NCI-H774 (cell line): ENCODE measurements at places on chromosomes 4 and X.

- no peak for DNase-seq
Observed at GRCh38 chrX:3712051-3712869, 1.2 kb downstream of the PRKX start.

- DNase-seq, result no peak
Observed at GRCh38 chrX:24149351-24150050, at the start of gene ZFX. Gene ZFX, plus strand, starts transcription at chrX:24149729. Its CDS starts 23,014 bp downstream, at chrX:24172743.

DNA sequence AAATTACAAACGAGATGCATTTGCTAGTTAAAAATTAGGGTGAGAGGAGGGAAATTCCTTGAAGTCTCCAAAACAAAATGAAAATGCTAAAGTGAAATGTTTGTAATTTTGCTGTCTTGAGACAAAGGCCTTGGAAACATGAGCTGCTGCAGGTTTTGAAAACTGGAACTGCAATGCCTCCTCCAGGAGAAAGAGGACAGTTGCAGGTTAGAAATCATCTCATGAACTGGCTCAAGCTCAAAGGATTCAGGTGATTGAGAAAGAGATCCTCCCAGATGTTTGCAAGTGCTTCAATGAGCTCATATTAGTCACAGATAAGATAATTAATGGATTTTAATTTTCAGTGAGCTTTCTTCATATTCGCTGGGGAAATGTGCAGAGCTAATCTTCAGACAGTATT lies 32.4 kb downstream of the SMPX start:
- no peak for DNase-seq

GRCh38 chr4:98657531-98658286 lies 702 bp downstream of the TSPAN5 start:
- DNase-seq, result no peak

DNA sequence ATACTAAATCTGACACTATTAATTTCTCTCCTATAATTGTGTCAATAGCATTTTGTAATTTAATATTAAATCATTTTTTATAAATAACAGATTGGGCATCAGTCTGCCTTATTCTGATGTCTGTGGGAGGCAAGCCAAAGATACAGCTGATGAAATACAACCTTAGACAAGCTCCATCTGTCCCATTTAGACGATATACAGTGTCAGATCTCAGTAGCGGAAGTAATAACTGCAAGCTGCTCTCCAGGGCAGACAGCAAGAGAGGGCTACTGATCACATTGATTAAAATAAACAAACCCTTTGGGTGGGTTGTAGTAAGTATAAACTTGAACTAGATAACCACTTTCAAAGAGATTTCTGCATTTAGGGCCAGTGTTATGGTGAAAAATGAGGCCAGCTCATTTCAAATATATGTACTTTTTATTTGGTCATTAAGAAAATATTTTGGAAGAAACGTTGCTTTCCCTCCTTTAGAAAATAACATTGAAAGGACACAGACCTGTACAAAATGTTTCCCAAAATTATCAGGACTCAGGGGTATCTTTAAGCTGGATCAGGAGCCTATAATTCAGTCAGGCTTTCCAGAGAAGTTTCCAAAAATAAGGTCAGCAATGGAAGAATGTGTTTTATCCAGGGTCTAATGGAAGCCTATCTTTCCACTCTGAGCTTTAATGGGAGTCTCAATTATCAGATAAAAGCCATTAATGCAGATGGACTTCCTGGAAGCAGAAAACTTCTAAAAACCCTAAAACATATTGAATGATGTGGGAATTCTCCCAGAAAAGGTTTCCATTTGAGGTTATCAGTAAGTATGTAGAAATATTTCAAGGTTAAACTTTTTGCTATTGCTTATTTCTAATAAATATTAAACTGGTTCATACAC lies 1028.8 kb upstream of the IGFBP7 start:
- no peak for DNase-seq

- DNase-seq, result no peak
Observed at GRCh38 chr4:83266689-83267088, 17.9 kb downstream of the COQ2 start.

DNA sequence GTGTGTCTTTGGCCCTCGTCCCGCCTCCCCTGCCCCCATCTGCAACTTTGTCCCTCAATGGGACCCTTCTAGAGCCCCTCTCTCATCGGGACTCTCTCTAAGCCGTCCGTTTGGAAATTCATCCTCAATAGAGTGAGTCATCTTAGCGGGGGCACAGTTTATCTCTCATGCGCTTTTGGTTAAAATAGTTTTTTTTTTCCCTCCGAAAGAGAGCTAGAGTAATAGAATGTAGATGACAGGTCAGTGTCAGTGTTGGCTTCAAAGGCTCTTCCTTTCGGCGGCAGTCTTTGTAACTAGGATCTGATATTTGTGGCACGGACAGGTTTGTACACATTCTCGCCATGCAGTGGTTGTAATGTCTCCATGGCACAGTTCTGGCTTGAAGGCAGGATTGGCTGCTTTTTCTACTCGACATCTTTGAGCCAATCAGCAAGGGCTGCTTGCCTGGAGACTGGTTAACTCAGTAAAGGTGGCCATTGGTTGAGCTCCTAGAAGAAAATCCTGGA lies 989 bp downstream of the N4BP2 start:
- DNase-seq, result peak; percentile 91

DNA sequence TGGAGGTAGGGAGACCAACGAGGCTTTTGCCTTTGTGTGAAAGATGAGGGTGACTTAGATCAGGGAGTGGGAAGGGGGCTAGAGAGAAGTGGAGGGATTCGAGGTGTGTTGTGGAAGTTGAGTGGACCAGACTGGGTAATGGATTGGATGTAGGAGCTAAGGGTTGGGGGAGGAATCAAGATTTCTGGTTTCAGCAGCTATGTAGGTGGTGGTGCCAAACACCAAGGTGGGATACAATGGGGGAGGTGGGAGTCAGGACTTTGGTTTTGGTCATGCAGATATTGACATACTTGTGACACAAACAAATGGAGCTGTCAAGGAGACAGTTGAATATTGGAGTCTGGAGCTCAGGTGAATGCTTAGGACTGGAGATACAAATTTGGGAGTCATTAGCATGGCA lies 71.0 kb downstream of the TSC22D3 start:
- no peak for DNase-seq

DNA sequence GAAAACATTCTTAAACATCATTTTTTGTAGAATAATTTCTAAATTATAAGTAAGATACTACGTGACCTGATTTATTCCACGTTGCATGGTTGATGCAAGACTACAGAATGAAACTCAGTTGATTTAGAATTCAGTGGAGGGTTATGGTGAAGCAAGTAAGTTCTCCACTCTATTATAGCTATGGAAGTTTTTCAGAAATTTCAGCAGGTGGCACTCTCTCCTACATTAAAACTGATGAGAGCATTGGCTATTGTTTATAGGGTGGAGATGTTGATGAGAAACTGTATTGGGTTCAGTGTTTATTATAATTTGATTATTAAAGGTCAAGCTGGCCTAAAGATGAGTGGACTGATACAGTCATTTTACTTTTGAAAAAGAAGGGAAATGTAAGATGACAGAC lies 88.0 kb downstream of the FNIP2 start:
- no peak for DNase-seq

DNA sequence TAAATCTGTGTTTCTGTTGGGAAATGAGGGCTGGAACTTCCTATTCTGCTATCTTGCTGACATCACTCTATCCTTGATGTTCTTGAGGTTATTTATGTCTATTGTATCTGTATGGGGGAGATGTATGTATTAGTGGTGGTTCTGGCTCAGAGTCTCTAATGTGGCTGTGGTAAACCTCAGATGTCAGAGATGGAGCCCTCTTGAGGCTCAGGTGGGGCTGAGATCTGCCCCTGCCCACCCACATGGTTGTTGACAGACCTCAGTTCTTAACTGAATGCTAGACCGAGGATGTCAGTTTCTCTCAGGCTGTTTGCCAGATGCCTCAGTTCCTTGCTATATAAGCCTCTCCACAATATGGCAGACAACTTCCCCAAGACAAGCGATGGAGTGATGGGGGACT lies 3.3 kb upstream of the CPE start:
- DNase-seq, result no peak

GRCh38 chrX:6729626-6730025 lies 194.7 kb upstream of the VCX3A start:
- DNase-seq, result no peak

- DNase-seq, result no peak
Observed at GRCh38 chrX:25108481-25108880, 92.7 kb upstream of the ARX start.

- peak; percentile 0 for DNase-seq
Observed at GRCh38 chr4:97987019-97987648, 156.1 kb downstream of the STPG2 start.

GRCh38 chr4:95256108-95256835 lies 292.5 kb downstream of the UNC5C start:
- no peak for DNase-seq

GRCh38 chr4:168791376-168791775 lies 218.7 kb downstream of the CBR4 start:
- DNase-seq, result no peak

GRCh38 chr4:152676052-152676854 lies 3.5 kb downstream of the TMEM154 start:
- DNase-seq, result no peak

DNA sequence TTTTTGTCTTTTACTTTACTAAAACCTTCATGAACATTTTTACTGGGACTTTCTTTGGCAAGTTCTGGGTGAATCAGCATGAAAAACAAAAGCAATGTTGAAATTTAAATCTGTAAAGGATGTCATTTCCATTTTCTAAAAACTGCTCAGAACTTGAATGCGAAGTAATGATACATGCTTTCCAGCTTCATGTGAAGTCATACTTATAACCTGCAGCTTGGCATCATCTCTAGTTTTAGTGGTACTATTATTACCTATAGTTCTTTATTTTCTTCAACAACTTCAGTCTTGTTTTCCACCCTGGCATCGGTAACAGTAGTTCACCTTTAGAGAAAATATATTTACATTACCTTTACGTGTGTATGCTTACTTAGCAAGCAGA lies 421.4 kb upstream of the DIPK2B start:
- no peak for DNase-seq

GRCh38 chrX:110055616-110056015 lies 52.7 kb downstream of the TMEM164 start:
- DNase-seq, result no peak

DNA sequence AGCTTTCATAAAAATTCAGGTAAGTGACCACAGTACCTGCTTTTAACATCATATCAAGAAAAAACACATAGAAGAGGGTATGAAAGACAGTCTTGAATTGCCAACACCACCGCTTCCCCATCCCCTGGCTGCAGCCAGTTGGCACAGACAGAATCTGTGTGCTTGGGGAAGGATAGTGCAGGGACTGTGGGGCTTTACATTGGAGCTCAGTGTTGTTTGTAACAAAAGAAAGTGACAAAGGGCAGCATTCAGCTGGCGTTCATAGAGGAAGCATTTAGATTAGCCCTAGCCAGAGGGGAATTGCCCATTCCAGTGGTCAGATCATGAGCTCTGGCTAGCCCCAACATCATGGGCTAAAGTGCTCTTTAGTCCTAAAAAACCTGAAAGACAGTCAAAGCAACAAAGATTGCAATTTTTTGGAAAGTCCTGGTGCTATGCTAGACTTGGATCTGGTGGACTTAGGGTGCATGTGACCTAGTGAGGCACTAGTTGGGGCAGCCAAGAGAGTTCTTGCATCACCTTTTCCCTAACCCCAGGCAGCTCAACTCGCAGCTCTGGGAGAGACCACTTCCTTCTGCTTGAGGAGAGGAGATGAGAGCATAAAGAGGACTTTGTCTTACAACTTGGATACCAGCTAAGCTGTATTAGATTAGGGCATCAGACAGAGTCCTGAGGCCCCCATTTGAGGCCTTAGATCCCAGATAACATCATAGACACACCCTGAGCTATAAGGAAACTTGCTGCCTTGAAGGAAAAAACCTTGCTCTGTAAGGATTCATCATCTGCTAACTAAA lies 1602.4 kb upstream of the ADGRL3 start:
- DNase-seq, result no peak

DNA sequence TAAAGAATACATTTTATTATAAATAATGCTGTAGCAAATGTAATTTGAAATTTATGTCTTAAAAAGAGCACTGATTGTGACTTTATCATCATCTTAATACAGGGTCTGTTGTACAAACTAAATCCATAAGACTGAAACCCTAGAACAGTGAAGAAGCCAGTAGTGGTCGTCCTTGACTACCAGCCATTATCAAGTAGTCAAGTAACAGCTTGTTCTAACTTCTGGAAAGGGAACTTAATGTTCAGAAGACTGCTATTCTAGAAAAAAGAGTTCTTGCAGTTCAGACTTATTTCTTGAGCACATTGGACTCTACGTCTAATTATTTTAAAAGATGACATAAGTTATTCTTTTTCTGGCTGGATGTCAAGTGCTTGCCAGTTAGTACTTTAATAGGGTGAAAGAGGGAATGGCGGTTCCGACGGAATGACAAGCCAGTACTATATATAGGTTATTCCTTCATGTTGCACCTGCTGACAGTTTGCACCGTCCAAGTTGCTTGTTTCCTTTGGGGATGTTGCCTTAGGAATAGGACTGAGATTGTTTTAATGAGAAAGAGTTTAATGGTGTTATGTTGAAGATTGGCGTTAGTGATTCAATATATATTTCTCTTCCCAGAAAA lies 109.9 kb downstream of the RAPGEF2 start:
- no peak for DNase-seq

DNA sequence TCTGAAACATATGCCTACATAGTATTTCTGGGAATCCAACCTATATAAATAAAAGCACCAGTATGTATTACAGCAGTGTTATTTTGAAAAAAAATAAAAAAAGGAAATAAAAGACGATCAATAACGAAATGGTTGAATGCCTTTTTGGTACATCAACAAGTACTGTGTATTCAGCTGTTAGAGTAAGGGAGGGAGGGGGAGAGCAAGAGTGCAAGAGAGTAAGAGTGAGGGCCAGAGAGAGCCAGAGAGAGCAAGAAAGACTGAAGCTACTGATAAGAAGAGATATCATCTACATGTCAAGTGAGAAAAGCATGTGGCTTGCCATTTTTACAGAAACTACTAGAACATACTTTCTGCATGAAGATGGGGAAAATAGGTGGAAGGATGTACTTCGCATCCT lies 1.8 kb downstream of the SPIN4 start:
- peak; percentile 10 for DNase-seq

DNA sequence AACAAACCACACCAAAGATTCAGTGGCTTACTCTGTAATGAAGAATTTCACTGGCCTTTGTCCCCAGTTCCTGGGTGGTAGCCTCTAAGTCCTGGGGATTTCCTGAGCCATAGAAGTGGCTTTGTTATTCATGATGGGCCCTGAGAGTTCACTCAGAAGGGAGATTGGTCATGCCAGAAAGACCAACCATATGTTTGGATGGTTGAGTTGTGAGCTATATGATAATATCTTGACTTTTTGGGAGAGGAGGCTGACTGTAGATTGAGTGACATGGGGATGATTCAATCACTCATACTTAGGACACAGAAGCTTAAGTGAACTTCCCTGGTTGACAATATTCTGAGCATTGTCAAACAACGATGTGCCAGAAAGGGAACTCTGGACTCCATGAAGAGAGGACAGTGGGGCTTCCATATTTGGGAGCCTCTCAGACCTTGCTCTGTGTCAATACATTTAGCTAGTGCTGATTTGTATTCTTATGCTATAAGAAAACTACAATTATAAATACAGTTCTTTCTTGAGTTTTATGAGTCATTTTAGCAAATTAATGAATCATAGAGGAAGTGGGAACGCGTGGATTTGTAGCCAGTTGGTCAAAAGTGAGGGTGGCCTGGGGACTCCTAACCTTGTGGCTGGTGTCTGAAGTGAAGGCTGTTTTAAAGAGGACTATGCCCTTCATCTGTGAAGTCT lies 392.0 kb downstream of the GBA3 start:
- no peak for DNase-seq

- no peak for DNase-seq
Observed at GRCh38 chrX:53077207-53078197, 4.7 kb upstream of the TSPYL2 start.
